ENCODE measurements at places on chromosomes 5 and 9.
A peak's percentile ranks its signal among the peaks of the same experiment; 100 is the strongest.

GRCh38 chr5:176995896-176996767, 10.4 kb downstream of the UIMC1 start:
- peak; percentile 44 for DNase-seq

DNA sequence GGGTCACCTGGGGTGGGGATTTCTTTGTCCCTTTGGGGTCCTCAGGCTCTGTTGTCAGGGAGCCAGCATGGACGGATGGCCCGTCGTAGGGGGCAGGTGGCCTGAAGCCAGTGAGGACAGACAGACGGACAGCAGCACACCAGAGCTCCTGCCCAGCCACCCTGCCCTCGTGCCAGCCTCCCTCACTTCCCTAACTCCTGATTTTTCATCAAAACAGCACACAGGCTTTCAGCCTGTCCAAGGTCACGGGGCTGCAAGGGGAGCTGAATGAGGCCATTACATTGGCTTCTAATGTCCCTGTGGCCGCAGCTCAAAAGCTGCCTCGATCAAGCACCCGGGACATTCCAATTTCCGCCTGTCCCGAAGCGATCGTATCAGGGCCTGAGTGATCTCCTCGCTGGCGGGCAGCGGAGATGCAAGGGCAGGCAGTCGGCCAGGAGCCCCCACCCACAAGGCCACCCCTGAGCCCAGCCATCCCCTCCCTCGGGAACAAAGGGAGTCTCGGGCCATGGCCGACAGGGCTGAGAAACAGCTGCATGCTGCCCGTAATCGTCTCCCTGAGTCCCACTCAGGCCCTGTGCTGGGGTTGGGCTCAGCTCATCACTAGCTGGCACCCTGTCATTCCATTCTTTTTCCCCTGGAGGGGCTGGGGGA, 50.5 kb upstream of the RNU6ATAC start:
- DNase-seq = no peak

DNA sequence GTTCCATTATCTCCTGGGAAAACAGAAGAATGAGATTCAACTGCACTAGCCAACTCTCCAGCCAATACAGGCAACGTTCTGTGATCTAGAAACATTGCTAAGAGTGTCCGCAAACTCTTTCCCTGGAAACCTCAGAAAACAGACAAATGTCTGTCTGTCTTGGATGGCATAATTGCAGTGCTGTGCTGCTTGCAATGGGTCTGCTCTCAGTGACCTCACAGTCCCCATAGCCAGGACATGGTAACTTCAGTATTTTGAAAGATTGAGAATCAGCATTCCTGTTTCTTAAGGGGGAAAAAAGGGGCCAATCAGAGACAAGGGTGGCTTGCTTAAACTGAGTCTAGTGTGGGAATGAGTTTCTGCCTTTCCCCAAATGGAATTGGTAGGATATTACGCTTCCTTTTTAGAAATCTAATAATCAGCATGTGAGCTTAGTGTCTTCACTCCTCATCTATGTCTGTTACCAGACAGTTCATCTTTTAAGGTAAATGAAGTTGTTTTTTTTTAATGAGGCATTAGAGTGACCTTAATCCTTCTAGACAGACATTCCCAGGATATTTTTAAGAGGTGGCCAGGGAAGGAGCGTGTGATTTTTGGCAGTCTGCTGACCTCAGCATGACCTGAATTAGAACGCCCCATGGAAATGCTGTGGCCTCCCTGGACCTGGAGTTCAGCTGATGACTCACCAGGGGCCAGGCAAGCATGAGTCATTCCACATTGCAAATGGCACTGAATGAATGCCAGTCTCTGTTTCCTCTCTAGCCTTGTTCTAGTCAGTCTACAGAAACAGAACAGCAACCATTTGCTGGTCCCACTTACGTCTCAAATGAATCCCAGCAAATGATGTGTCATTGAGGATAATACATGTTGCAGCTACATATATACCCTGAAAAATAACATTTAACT, 210.2 kb upstream of the ACTBL2 start:
- DNase-seq = peak; percentile 98

DNA sequence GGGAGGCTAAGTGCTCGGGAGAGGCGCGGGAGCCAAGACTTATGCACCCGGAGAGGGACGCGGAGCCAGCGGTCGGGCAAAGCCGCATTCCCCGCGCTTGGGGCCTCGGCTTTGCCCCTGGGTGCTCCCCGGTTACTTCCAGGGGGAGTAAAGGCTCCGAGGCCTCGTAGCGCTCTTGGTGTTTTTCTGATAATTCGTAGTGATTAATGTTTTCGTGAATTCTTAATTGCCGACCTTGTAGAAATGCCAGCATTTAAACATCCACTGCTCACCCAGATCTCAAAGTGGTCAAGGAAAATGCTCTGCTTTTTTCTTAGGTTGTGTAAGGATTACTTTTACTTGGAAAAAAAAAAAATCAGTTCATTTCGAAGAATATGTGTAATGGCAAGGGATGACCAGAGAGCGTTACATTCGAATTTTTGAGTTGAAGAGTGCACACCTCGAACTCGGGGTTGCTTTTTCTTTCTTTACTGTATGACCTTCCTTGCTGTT, 654 bp upstream of the TUT7 start:
- DNase-seq = no peak

- DNase-seq = peak; percentile 35
Observed at GRCh38 chr9:120876842-120877240, at the start of gene PHF19. PHF19 (minus strand) TSS chr9:120877188; CDS start chr9:120874741, 2,447 bp downstream.

- DNase-seq = no peak
Observed at GRCh38 chr5:42591015-42591414, 165.6 kb upstream of the CCDC152 start.

DNA sequence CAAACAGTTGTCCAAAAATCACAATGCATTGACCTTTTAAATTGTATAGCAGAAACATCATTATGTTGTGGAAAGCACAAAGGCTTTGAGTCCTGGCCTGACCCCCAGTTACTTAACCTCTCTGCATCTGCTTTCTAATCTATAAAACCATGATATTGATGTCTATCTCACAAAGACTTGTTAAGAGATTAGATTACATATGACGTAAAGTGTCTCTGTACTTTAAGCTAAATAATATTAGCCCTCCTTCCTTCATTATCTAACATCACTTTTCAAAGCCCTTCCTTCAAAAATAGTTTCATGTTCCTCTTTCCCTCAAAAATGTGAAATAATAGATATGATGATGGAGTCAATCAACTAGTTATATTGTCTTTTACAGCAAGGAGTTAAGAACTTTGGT, 3.4 kb downstream of the ADAMTS6 start:
- no peak for DNase-seq

DNA sequence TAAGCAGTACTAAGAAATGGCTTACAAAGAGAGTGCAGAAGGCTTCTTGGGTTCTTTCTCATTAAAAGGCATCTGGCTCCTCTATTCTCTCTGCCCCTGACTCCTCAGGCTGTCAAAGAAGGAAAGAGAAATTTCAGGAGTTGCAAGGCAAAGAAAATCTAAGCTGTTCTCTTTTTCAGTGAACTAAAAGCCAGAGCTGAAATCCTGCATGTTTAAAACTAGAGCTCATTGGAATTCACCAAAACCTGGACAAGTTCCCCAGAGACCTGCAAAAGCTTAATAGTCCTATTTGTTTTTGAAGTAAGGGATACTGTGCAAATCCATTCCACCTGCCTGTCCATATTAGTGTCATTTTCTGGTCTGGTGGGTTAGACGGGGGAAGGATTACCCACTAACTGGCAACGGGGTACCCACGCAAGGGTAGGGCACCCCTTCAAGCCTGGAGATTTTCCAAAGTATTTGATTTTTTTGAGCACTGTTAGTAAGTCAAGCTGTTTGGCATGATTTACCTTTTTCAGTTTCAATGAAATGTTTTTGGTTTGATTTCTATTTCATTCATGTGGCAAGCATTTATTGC, 179.3 kb downstream of the FSTL4 start:
- no peak for DNase-seq

All from mammary epithelial cell (primary cell).